ENCODE measurements at places on chromosomes 13 and 19. TPM values are rescaled to one million over a fixed set of nuclear protein-coding genes. Genes with fewer than 3 reads are reported as not detected.

Gene DPY19L3
- total RNA-seq, result 23.8 TPM

- no peak for DNase-seq
Observed at GRCh38 chr13:93603043-93603442, 376.4 kb downstream of the GPC6 start.

DNA sequence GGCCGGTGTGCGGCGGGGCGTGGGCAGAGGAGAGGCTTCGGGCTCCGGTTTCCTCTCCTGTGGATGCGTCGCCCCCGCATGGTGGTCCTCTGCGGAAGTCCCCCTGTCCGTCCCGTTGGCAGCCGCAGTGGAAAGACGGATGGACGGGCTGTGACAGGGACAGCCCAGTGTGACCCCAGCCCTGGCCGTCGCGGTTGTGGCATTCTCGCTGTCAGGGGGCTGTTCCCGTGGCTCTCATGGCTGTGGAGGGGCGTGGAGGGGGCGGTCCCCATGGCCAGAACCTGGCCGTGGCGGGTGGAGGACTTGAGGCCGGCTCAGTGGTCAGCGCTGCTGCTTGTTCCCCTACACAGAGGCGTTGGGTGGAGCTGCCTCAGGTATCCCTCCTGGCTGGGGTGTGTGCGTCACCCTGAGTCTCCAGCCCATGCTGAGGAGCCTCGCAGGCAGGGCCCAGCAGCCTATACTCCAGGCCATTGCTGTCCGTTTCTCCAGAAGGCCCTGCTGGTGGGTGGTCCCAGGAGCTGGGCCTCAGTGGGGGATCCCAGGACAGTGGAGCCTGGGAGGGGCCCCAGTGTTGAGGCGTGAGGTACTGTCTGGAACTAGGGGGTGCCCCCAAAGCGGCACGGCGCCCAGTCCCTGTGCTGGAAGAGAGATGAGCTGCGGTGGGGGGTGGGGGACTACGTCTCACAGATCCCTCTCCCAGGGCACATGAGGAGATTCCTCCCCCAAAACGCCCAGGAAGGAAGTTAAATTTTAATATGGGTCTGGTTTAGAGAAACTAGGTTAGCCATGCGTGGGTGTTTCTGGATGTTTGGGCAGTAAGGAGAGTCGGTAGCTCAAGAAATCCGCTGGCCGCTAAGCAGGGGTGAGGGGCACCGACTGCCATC, 20.3 kb downstream of the CSNK1G2 start:
- no peak for DNase-seq

DNA sequence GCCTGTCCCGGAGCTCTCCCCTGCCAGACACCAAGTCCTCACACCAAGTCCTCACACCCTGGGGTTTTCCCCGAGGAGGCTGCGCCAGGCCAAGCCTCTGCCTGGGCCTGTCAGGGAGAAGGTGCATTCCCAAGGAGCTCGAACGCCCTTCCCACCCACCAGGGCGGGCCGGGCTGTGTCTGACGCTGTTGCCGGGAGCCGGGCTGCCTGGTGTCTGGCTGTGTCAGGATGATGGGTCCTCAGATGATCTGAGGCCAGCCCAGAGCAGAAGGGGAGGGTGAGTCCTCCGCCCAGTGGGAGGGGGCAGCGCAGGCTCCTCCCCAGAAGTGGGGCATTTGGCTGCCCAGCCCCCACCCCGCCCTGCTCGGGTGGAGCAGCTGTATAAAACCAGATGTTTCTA, 2.3 kb upstream of the HAS1 start:
- DNase-seq, result no peak

All from Calu3 (cell line).